ENCODE measurements at places on chromosomes 6 and 20. TPM values are rescaled to one million over a fixed set of nuclear protein-coding genes. Genes with fewer than 3 reads are reported as not detected.

THEMIS gene
- total RNA-seq, result not detected

BIRC7 gene
- total RNA-seq, result not detected

CYP39A1 gene
- 0.09 TPM for total RNA-seq

HLA-DQB2 gene
- total RNA-seq, result not detected

TRAM2 gene
- total RNA-seq, result 113 TPM

AVP gene
- total RNA-seq, result not detected

HEY2 gene
- 1.1 TPM for total RNA-seq

CD109 gene
- 15.4 TPM for total RNA-seq

SCUBE3 gene
- total RNA-seq, result 0.75 TPM

CNKSR3 gene
- 4.0 TPM for total RNA-seq

NR2E1 gene
- total RNA-seq, result not detected

NRSN2 gene
- total RNA-seq, result 15.0 TPM

MYB gene
- 0.09 TPM for total RNA-seq

BFSP1 gene
- 2.8 TPM for total RNA-seq

TMC2 gene
- total RNA-seq, result not detected

HLA-DRB1 gene
- 0.09 TPM for total RNA-seq

MUC22 gene
- not detected for total RNA-seq

SPATS1 gene
- total RNA-seq, result not detected

ATF6B gene
- total RNA-seq, result 11.1 TPM

RAB32 gene
- total RNA-seq, result 93.6 TPM

AIF1 gene
- not detected for total RNA-seq

BNIP5 gene
- not detected for total RNA-seq

BPIFA1 gene
- not detected for total RNA-seq

SLC17A2 gene
- total RNA-seq, result not detected

NOTCH4 gene
- total RNA-seq, result 60.4 TPM

RRAGD gene
- 0.09 TPM for total RNA-seq

RSPH9 gene
- total RNA-seq, result 0.09 TPM

SH3BGRL2 gene
- total RNA-seq, result 15.9 TPM

GFRA4 gene
- not detected for total RNA-seq

ENPP3 gene
- 0.19 TPM for total RNA-seq

NNAT gene
- total RNA-seq, result not detected

ULBP3 gene
- total RNA-seq, result 9.2 TPM

TGM3 gene
- total RNA-seq, result not detected

SOX18 gene
- 16.0 TPM for total RNA-seq

IL17F gene
- not detected for total RNA-seq

HUS1B gene
- 1.6 TPM for total RNA-seq

HDGFL1 gene
- total RNA-seq, result not detected

RPL7L1 gene
- 109 TPM for total RNA-seq

ADAT2 gene
- total RNA-seq, result 4.7 TPM

IL20RA gene
- total RNA-seq, result not detected

BPI gene
- not detected for total RNA-seq

MATN4 gene
- not detected for total RNA-seq

TFAP2D gene
- not detected for total RNA-seq

NHLRC1 gene
- total RNA-seq, result 0.99 TPM

Data from endothelial cell of coronary artery (primary cell).